Activated T-cell treated with anti-CD3 and anti-CD28 coated beads for 48 hours (primary cell): ENCODE measurements at places on chromosomes 12 and 14.

GRCh38 chr14:67501670-67502069 lies 13.1 kb upstream of the TMEM229B start:
- no peak for DNase-seq

- DNase-seq: no peak
These were observed 6.5 kb upstream of the CPNE6 start for GRCh38 chr14:24064856-24065255.

- DNase-seq: no peak
These were observed 102.3 kb downstream of the TRMT5 start for GRCh38 chr14:60878536-60878935.

DNA sequence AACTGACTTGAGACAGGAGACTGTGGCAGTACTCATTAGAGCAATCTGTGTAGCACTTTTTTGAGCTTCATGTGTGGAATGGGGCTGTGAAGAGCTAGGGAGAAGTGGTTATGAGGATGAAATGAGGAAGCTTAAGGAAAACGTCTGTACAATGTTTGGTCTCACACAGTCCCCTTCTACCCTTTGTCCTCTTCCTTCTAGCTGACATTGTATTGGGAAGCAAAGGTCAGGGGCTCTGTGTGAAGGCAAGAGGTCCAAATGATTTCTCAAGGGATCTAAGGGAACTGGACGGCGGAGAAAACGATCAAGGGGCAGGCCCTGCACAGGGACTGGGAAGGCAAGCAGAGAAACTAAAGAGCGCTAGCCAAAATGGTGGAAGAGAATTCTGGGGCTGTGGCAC lies 13.1 kb upstream of the CIPC start:
- no peak for DNase-seq

GRCh38 chr14:75521415-75522199 lies 662 bp upstream of the BATF start:
- DNase-seq: no peak

GRCh38 chr12:124369827-124370378 lies 75.0 kb downstream of the RFLNA start:
- no peak for DNase-seq

- no peak for DNase-seq
These were observed 300.9 kb downstream of the ACSS3 start for GRCh38 chr12:81378601-81379285.

- DNase-seq: peak; percentile 52
These were observed 132.3 kb downstream of the SNAPC1 start for GRCh38 chr14:61894452-61895077.

DNA sequence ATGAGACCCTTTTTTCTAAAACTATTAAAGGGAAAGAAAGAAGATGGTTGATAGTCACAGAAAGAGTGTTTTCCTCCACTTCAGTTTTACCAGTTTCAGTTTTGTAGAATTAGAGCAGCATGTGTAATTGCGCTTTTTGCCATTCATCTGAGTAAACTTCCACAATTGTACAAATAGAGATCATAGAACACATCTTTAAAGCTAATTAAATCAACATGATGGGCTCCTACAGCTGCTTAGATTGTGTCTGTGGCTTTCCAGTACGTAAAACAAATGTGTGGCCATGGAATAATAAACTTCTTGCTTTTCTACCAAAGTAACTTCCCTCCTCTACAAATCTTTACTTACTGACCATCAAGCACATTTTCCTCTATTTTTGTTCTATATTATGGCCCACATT lies 84.2 kb upstream of the LRIG3 start:
- no peak for DNase-seq

DNA sequence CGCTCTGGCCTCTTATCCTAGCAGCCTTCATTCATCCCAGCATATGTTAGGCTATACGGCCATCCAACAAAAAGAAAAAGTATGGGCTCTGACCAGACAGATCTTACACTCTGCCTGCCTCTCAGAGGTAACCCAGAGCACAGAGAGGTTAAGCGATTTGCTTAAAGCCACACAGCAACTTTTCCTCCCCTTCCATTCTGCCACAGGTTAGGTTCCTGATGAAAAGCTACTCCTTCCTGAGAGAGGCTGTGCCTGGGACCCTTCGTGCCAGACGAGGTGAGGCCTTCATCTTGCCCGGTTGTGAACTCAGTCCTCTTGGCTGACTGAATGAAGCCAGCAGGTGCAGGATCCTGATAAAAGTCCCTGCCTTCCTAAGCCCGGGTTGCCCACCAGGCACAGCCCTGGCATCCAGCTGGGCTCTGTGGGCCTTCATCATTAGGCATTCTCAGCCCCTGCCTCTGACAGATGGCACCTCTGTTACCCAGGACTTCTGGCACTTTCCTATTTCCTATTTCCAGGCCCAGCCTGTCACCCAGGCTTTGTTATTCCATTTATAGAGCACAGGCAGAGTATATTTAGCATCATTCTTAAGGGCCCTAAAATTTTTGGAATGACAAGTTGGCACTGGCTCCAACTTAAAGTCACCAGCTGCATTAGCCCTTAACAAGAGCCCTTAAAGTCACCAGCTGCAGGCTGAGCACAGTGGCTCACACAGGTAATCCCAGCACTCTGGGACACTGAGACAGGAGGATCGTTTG lies 12.8 kb downstream of the SOAT2 start:
- DNase-seq: no peak

DNA sequence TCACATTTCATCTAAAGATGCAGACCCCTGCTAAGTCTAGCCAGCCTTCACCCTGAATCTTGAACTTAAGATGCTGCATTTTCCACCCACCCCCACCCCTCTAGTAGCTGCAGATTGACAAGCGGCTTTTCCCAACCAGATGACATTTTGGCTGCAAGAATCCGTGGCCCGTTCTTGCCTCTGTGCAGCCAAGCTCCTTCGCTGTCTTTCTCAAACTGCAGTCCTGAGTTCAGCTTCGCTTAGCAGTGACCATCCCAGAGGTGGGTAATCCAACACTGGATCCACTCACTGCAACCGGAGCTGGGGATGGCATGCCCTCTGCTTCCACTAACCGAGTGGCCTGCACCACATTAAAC lies 765 bp upstream of the NFYB start:
- no peak for DNase-seq

DNA sequence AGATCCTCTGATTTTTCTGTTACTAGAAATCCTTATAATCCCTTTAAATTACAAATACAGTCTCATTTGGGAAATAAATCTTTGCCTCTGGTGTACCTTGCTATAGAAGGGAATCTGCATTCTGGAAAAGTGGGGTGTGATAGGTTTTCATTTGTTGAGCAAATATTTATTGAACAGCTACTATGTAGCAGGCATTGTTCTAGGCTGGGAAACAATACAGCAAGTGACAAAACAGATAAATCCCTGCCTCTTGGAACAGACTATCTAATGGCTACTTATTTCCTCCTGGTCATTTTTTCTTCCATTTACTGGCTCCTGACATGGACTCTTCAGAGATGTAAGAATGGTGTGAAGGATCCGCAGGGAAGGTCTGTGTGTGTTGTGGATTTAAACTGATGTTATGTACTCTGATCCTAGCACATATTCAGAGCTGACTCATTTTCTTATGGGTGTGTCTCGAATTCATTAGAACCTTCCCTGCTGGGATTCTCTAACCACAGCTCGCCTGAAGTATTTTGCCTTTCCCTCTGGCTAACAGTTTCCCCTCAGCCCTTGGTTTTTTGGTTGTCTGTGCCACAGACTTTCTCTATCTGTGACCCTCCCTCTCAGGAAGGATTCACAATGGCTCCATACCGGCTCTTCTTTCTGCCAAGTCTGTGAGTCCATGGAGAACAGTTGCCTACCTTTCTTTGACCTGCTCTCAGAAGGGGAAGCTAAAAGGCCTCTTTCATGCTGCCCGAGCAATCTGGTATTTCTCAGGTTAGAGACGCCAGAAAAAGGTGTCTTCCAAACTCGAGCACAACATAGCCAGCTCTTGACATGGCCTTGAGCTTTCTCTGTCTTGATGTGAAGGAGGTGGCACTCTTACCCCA lies 53.7 kb downstream of the TMTC2 start:
- no peak for DNase-seq

DNA sequence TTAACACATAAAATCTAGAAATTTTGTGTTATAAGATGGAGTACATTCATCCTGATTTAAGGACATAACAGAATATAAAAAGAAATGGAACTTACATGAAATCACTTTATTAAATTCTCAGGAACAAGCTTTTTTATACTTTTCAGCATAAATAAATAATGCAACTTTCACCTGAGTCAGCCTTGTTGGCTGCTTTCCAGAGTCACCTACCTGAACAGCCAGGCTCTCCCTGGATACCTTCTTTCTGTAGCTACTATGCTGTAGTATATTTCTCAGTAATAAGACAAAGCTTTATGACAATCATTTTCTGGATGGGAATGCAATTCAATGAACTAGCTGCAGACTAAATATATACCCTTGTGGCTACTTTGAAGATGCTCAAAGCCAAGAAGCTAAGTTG lies 111.9 kb downstream of the NTS start:
- no peak for DNase-seq

DNA sequence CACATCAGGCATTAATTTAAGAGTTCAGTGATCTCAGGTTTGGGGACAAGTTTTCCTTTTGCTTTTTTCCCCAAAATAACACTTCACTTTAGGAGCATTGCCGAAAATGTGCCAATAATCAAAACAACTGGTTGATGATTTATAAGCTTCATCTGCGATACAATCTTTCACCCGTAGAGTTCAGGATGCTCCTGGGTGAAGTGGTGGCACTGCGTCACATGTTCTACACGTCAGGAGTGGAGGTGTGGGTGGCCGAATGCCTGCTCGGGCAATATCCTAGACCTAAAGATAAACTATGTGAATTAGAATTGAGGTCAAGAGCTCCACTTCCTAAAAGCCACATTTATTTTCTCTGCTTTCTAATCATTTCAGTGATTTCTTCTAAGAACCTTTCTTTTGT lies 70.9 kb upstream of the DICER1 start:
- DNase-seq: no peak

DNA sequence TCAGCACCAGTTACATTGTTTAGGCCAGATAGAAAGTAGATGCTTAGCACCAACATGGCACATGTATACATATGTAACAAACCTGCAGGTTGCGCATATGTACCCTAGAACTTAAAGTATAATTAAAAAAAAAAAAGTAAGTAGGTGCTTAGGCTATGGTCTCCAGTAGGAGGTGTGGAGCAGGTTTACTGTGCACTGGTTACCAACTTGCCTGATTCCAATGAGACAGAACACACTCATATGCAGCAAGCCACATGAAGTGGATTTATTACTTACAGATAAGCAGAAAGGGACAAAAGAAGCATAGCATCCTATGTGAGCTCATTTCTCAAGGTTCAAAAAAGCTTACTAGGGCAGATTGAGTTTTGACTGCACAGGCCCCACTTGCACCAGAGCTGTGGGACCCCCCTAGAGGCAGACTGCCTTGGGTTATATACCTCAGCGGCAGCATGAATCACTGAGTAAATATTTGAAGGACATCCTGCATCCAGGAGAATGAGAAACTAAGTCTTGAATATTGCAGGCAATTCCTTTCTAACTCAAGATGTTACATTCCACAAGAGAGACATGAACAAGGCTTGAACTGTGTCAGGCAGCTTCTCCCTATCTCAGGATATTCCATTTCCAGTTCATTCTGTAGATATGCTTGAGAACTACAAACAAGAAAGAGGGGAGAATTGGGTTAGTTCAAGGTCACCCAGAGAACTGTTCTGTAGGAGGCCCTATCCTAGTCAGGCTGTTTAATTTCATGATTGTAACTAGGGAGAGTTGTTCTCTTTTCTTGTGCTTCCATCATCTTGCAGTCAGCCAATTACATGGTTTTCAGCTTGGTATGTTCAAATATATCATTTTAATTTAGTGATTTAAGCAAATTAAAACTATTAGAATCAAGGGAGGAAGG lies 30.1 kb downstream of the LRFN5 start:
- no peak for DNase-seq

GRCh38 chr12:5318874-5319273 lies 113.0 kb upstream of the NTF3 start:
- no peak for DNase-seq

DNA sequence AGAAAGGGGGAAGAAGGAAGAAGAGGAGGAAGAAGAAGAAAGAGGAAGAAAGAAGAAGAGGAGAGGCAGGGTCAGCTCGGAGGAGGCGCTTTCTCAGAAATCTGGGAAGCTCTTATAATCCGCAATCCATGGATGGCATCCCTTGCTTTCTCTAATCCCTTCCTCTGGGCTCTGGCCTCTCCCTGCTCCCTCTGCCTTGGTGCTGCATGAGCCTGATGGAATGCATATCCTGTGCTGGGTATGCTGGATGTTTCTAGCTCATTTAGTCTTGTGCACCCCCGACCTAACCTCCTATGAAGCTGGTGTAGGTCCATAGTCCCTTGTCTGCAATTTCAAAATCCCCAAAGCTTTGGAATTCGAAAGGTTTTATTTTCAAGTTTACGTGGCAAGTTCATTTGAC lies 94.2 kb upstream of the MYL2 start:
- no peak for DNase-seq

DNA sequence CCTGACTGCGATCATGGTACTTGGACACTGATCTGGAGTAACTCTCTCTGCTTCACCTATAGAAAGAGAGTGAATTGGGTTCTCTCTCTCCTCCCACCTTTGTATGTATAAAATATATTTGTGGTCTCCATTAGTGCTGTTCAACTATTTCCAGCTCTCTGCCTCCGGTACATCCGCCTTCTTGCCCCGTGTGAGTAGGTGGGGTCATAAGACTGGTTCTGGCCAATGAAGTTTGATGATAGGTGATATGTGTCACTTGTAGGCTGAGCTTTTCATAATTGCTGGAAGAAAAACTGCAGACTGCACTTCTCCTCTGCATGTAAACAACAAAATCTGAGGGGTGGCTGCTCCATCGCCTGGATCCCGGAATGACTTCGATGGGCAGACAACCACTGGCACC lies 210.4 kb downstream of the EXOC5 start:
- DNase-seq: no peak

GRCh38 chr12:105235281-105235731 lies 668 bp downstream of the APPL2 start:
- no peak for DNase-seq

GRCh38 chr12:90851800-90852718 lies 102.9 kb downstream of the CCER1 start:
- DNase-seq: no peak

GRCh38 chr12:12870465-12870864 lies 20.9 kb upstream of the GPRC5A start:
- no peak for DNase-seq

DNA sequence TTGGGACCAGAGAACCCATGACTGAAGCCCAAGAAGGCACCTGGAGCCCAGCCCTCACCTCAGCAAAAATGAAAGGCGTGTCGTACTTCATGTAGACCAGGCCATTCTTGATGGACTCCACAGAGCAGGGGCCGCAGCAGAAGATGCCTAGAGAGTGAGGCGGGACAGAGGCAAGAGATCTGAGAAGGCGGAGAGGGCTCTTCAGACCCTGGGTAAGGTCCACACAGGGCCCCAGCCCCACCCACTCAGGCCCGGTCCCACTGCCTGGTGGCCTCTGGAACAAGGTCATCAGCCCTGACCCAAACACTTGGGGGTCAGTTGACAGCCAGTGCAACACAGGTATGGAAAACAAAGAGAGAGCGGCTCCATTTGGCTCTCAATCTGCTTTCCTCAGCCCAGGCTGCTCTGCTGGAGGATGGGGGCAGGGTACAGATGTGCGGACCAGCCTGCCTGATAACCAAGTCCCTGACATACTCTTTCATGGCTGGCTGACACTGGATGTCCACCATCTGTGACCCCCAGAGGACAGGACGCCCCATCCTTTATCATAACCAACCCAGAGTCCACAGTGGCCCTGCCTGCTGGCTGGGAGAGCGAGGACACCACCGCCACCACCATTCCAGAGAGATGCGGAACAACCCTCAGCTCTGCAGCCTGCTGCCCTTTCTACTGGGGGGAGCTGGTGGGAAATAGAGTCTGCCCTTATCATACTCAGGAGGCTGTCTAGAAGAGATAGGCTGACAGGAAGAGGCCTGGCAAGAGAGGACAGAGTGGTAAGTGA lies 6.9 kb downstream of the TGM1 start:
- no peak for DNase-seq
